Osteocyte (in vitro differentiated cells): ENCODE measurements at places on chromosomes 7 and 10. TPM values are rescaled to one million over a fixed set of nuclear protein-coding genes. Genes with fewer than 3 reads are reported as not detected.

The UTF1 gene
- not detected in 2 replicates for total RNA-seq

The UBN2 gene
- 21.0 and 21.9 TPM in 2 replicates for total RNA-seq

The PNLIP gene
- not detected in 2 replicates for total RNA-seq

The NEURL1 gene
- 1.0 and 2.5 TPM in 2 replicates for total RNA-seq

The ZNF22 gene
- total RNA-seq, result 22.9 and 23.4 TPM in 2 replicates

The EGR2 gene
- total RNA-seq, result 5.4 and 11.7 TPM in 2 replicates

The MET gene
- total RNA-seq, result 55.4 and 59.4 TPM in 2 replicates

The SP4 gene
- total RNA-seq, result 6.4 and 9.6 TPM in 2 replicates

The LIPK gene
- not detected in 2 replicates for total RNA-seq

- H3K4me1 ChIP-seq, result no peaks in the 10 kb centered on the region
- DNase-seq, result no peak
- H3K27ac ChIP-seq, result no peak overlapping the region
- H3K27me3 ChIP-seq, result peaks cover 36% of the 10 kb centered on the region
- no peak overlapping the region for H3K4me3 ChIP-seq
Observed at GRCh38 chr7:27362026-27362425, 119.4 kb downstream of the EVX1 start.

DNA sequence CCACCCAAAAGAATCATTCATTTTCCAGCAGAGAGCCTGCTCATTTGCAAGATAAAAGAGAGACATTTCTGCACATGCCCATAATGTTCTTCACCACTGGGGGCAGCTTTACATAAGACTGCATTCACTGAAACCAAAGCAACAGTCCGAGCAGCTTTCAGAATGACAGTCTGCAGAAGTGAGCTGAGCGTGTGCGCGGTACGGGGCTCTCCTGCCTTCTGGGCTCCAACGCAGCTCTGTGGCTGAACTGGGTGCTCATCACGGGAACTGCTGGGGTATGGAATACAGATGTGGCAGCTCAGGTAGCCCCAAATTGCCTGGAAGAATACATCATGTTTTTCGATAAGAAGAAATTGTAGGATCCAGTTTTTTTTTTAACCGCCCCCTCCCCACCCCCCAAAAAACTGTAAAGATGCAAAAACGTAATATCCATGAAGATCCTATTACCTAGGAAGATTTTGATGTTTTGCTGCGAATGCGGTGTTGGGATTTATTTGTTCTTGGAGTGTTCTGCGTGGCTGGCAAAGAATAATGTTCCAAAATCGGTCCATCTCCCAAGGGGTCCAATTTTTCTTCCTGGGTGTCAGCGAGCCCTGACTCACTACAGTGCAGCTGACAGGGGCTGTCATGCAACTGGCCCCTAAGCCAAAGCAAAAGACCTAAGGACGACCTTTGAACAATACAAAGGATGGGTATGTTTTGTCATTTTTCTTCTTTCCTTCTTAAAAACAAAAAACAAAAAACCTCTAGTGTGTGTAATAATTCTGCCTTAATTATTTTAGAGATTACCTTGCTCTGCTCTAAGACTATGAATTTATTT is at the start of gene LRRTM3:
Gene LRRTM3 (plus strand): TSS at position 141 of the 820 bp plus-strand sequence.
- H3K27ac ChIP-seq, result no peak within 1 kb of the TSS
- peaks cover 45% of the 10 kb centered on the region for H3K27me3 ChIP-seq
- peak; percentile 86 for DNase-seq
- peaks cover 12% of the 10 kb centered on the region for H3K4me1 ChIP-seq
- no peaks in the 10 kb centered on the region for H3K36me3 ChIP-seq

GRCh38 chr7:47342296-47343060 is 239.4 kb downstream of the TNS3 start:
- peaks cover 36% of the 10 kb centered on the region for H3K36me3 ChIP-seq
- H3K4me3 ChIP-seq, result no peak overlapping the region
- H3K27me3 ChIP-seq, result no peaks in the 10 kb centered on the region
- H3K4me1 ChIP-seq, result peaks cover 13% of the 10 kb centered on the region
- no peak for DNase-seq

GRCh38 chr7:130791746-130792145 is 57.7 kb upstream of the KLF14 start:
- no peaks in the 10 kb centered on the region for H3K36me3 ChIP-seq
- peaks cover 3% of the 10 kb centered on the region for H3K27me3 ChIP-seq
- H3K4me3 ChIP-seq, result no peak overlapping the region
- peaks cover 12% of the 10 kb centered on the region for H3K4me1 ChIP-seq
- no peak overlapping the region for H3K27ac ChIP-seq

DNA sequence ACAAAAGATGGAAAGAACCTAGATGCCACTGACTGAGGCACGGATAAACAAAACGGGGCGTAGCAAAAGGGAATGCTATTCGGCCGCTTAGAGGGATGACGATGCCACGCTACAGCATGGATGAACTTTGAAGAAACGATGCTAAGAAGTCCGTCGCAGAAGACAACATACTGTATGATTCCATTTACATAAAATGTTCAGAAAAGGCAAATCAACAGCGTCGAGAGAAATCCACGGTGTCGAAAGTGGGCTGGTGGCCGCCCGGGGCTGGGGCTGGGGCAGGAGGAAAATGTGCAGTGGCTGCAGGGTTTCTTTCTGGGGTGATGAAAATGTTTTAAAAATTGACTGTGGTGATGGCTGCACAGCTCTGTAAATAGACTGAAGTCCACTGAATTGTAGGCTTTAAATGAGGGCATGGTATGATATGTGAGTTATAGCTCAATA is 24.1 kb downstream of the GNA12 start:
- H3K27me3 ChIP-seq, result no peaks in the 10 kb centered on the region
- no peak for DNase-seq
- peak overlapping the region; percentile 90 for H3K27ac ChIP-seq
- no peaks in the 10 kb centered on the region for H3K36me3 ChIP-seq
- no peak overlapping the region for H3K4me3 ChIP-seq

- H3K27me3 ChIP-seq, result no peaks in the 10 kb centered on the region
- peaks cover 36% of the 10 kb centered on the region for H3K4me1 ChIP-seq
- no peak for DNase-seq
- H3K4me3 ChIP-seq, result no peak overlapping the region
- H3K36me3 ChIP-seq, result no peaks in the 10 kb centered on the region
- no peak overlapping the region for H3K27ac ChIP-seq
Observed at GRCh38 chr10:126565441-126565840, 105.1 kb downstream of the C10orf90 start.

DNA sequence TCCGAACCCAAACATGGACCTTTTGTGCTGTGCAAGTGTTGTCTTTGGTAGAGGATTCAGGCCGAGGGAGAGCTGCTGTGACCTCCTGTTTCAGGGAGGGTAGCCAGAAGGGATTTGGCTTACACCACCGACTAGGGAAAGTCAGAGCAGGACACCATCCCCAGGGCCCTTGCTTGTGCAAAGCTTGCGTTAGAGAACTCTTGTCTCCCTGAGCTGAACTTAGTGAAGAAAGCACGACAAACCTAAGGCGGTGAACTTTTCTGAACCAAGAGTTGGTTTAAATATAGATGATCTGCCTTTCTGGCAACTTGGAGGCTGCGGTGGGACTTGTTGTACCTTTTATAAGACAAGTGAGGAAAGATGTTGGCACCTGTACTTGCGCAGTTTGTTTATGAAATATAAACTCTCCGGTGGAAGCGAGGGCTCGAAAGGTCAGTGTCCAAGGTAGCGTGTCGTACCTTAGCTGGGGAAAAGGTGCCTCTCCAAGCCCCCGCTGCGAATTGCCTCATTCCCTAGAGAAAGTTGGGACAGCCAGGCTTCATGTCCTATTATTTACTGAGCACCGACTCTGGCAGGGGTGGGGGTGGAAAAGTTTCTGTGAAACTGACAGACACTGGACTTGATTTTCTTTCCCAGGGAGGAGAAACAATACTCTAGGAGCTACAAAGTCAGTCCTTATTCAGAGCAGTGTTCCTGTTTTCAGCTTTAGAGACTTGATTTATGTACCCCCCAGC is 31.6 kb downstream of the WBP1L start:
- H3K36me3 ChIP-seq, result no peaks in the 10 kb centered on the region
- H3K27ac ChIP-seq, result peak overlapping the region; percentile 94
- no peak for DNase-seq
- H3K4me3 ChIP-seq, result peak overlapping the region; percentile 76
- H3K4me1 ChIP-seq, result peaks cover 81% of the 10 kb centered on the region

DNA sequence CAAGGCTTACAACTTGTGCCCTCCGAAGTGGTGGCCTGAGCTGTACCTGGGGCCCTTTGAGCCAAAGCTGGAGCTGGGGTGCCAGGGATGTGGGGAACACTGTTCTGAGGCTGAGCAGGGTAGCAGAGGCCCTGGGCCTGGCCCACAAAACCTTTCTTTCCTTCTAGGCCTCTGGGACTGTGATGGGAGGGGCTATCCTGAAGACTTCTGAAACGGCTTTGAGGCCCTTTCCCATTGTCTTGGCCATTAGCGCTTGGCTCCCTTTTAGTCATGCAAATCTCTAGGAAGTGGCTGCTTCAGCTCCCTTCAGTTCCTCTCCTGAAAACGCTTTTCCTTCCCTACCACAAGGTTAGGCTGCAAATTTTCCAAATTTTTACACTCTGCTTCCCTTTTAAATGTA is 16.8 kb upstream of the CRYGN start:
- no peak overlapping the region for H3K27ac ChIP-seq
- DNase-seq, result no peak
- peaks cover 28% of the 10 kb centered on the region for H3K4me1 ChIP-seq
- no peaks in the 10 kb centered on the region for H3K36me3 ChIP-seq
- H3K4me3 ChIP-seq, result no peak overlapping the region

- H3K4me1 ChIP-seq, result peaks cover 35% of the 10 kb centered on the region
- no peaks in the 10 kb centered on the region for H3K27me3 ChIP-seq
- peak within 1 kb of the TSS; percentile 89 for H3K27ac ChIP-seq
- H3K4me3 ChIP-seq, result peak within 1 kb of the TSS; percentile 92
- peak; percentile 93 for DNase-seq
Observed at GRCh38 chr7:100827330-100828226, at the start of gene EPHB4. EPHB4 (minus strand) TSS chr7:100827523; CDS start chr7:100827030, 493 bp downstream.

DNA sequence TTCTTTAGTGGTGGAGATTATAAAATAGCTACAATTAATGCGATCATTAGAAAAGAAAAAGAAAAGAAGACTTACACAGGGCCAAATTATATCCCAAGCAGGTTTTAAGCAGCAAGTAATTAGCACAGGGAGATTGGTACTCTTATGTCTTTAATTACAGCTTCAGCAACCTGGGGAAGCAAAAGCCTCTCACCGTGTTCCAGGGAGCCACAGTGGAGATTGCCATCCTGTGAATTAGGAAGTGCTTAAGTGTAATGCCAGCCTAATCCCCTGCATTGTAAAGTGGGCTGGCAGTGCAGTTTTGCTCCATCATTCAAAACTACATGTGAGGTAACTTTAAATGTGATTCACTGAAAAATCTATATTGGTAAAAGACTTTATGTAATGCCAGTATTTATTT is 533.5 kb upstream of the COBL start:
- no peaks in the 10 kb centered on the region for H3K27me3 ChIP-seq
- no peak overlapping the region for H3K4me3 ChIP-seq

DNA sequence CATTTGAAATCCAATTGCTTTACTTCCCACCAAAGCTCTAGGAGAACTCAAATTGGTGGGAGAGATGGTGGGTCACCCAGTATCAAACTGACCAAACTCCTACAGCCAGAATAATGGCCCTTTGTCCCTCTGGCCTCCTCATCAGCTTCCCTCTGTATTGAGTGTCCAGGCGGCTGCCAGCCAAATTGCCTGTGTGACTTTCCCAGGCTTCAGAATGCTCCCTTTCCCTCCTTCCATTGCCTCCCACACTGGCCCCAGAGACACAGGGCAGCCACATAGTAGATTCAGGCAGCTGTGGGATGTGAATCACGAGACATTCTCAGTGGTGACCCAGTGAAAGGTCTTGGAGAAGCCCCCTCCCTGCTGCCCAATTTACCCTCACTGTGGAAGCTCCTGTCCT is 12.7 kb upstream of the VDAC2 start:
- no peak for DNase-seq
- peaks cover 4% of the 10 kb centered on the region for H3K4me1 ChIP-seq
- H3K27ac ChIP-seq, result no peak overlapping the region
- no peak overlapping the region for H3K4me3 ChIP-seq

GRCh38 chr10:74026428-74027015 is 28.6 kb downstream of the VCL start:
- peaks cover 8% of the 10 kb centered on the region for H3K36me3 ChIP-seq
- peaks cover 69% of the 10 kb centered on the region for H3K4me1 ChIP-seq
- no peak for DNase-seq
